ENCODE measurements at places on chromosomes 7 and 10.

DNA sequence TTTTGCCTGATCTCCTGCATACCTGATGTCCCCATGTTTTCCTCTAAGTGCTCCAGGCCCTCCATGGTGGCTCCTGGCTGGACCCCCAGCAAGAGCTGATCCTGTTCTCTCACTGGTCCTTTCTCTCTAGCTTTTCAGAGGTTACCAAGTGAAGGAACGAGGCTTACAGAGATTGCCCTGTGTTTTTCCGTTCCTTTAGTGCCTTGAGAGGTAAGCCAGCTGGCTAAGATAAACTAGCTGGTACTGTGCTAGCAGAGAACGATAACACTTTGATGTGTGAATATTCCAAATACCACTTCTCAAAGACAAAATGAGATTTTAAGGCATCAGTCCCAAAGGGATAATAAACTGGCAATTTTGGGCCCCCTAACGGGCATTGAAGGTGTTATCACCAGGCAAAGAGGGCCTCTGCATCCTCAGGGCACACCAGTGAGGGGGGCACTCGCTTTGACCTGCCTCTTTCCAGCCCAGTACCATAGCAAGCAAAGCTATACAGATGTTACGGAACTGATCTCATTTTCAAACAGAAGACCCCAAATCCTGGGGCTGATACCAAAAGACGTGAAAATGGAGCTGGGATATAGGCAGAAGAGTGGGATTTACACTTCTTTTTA lies 8.4 kb upstream of the CCNY start:
- DNase-seq: no peak

DNA sequence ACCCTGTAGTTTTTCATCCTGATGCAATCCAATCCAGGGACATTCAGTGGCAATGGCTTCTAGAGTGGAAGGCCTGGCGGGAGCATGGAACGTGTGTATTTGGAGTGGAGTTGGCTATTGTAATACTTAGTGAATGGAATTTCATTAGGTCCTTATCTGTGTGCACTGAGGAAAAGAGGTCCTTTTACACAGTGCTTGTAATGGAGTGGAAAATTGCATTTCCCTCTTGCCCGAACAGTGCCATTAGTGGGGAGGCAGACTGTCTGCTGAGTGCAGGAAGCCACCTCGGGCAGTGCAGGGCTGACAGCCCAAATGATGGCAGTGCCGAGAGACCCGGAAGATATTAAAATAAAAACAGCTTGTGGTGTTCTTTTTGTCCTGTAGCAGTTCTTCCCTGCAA lies 786.6 kb downstream of the LRMDA start:
- DNase-seq: no peak

- no peak for DNase-seq
These were observed 146.1 kb downstream of the VPS50 start for GRCh38 chr7:93378131-93378760.

DNA sequence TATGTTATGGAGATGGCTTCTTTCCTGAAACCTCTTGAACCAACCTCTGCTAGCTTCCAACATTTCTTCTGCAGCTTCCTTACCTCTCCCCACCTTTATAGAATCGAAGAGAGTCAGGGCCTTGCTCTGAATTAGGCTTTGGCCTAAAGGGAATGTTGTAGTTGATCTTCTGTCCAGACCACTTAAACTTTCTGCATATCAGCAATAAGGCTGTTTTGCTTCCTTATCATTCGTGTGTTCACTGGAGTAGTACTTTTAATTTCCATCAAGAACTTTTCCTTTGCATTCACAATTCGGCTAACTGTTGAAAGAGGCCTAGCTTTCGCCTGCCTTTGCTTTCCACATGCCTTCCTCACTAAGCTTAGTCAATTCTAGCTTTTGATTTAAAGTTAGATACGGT lies 48.0 kb downstream of the KLHDC10 start:
- DNase-seq: no peak

DNA sequence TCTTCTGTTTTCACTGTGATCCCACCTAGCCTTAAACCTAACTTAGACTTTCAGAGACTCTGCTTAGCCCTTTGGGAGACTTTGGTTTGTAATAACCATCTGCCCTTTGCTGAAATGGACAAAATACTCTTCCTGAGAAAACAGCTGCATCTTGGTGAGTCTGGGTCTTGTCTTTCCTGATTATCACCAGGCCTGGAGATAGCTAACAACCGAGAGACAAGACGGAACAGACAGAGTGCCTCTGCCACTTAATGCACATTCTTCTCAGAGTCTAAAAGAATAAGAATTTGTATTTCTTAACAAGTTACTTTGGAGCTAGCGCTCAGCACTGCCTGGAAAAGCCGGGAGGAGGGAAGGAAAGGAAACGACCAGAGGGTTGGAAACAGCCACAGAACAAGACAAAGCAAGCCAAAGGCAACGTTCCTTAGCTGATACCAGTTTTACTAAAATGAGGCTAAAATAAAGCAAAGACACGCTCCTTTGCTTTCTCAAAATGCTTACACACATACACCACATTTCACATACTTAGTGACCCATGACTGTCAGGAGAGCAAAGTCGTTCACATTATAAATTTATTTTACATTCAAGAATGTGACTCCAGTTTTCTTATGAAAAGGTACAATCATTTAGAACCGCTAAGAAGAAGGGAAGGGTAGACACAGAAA lies 70.3 kb upstream of the DGKI start:
- DNase-seq: no peak

- DNase-seq: no peak
These were observed 674.2 kb upstream of the NRP1 start for GRCh38 chr10:34008656-34009055.

GRCh38 chr7:155262031-155262430 lies 35.6 kb upstream of the INSIG1 start:
- DNase-seq: no peak

GRCh38 chr7:81441750-81442149 lies 328.1 kb downstream of the HGF start:
- DNase-seq: no peak

DNA sequence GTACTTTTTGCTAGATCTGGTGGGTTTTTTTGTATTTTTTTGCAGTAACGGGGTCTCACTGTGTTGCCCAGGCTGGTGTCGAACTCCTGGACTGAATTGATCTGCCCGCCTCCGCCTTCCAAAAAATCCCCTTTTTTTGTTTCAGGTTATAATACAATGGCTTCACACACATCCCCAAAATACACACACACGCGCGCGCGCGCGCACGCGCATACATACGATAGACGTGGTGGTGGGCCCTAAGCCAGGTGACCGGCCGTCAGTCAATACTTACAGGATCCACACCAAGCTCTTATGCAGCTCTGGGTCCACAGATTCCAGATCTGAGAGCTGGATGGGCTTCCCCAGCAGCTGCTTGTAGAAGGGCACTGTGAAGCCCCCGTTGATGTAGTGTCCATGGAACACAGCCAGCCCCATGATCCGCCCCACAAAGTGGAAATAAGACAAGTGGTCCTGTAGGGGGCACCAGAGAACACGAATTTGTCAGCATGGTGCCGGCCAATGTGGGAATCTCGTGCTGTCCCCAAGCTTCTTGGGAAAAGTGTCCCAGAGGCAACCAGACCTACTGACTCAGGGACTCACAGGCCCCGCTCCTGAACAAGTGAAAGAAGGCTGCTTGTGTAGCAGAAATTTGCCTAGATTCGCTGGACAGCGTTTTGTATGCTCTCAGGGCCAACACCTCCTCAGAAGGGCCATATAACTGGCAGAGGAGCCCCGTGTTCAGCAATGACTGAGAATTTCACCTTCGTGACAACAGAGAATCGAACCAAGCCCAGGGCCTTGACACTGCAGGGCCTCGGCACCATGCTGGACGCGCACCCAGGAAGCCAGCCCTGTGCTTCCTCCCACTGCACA lies 103.6 kb downstream of the SMURF1 start:
- DNase-seq: no peak

GRCh38 chr10:87860156-87860795 lies 3.1 kb downstream of the KLLN start:
- DNase-seq: no peak

DNA sequence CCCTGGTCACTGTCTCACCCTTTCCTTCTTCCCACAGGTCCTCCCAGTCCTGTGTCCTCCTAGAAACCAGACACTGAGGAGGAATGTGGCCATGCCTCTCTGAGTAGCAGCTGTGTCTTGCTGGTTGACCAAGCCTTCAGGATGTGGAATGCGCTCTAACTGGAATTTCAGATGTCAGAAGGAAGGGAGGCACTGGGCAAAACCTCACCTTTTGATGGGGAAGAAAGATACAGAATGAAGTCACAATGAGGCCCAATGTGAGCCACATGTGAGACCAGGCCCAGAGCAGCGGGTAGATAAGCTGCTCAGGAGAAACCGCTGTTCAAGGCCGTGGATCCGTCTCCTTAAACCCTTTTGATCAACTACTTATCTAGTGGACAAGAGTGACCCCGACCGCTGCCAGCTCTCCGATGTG lies 54.8 kb upstream of the ECHDC3 start:
- no peak for DNase-seq

DNA sequence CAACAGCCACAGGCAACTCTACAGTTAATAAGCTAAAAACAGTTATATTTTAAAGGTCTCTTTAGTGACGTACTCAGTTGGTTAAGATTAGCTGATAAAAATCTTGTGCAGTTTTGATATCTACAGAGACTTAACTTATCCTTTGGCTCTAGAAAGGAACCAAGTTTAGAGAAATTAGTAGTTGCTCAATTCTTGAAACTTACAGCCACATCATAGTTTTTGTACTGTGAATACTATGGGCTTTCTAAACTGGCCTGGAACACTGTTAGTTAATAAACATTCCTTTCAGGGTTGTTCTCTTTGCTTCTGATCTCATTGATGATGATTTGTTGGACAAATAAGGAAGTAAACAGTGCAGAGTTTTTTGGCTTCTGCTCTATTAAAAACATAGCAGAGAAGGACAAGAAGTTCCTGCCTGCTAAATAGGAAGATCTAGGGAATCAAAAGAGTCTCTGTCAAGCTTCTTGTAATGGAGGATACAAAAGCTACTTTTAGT lies 73.1 kb downstream of the MKLN1 start:
- DNase-seq: no peak

DNA sequence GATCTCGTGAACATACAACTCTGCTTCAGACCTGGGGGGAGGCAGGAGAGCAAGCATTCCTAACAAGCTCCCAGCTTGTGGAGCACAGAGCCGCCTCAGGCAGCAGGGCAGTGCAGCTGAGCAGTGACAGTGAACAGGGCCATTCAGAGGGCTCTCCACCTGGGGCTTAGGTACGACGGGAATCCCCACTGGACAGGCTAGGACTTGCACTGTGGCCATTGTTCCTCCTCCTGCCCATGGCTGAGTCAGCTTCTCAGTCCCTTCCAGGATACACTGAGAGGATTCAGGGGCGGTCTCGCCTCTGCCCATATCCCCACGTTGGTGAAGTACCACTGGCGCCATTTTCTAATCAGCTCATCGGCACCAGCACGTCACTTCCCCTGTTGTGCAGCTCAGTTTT lies 71.1 kb downstream of the FIGNL1 start:
- no peak for DNase-seq

DNA sequence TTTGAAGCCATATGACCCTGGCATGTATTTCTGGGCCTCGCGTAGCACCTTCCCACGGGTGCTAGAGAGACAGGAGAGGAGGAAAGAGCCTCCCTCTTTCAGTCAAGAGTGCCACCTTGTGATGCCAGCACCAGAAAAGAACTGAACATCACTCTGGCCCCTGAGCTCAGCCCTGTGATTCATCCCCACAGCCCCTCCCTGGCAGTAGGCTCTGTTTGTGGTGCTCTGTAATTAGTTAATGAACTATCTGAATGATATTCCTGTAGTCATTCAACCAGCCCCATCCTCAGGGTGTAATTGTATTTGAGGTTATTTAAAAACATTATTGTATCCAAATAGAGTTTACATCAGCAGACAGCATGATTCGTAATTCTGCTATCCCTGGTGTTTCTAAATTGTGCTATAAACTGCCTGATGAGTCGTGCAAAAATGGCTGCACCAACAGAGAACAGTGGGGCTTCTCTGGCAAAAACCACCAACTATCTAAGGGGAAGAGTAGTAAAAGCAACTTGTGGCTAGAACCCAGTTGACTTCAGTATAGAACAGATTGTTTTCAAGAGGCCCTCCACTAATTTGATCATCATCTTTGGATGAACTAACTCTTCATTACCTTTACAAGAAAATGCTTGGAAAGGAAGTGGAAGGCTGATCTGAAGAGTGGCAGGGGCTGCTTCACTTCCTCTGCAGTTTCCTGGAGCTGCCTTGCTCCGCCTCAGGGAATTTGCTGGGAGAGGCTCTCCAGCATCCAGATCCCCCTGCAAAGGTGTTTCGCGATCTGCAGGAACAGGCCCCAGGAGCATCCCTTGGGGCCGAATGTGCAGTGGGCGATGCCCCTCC lies 23.7 kb upstream of the TIAL1 start:
- no peak for DNase-seq

GRCh38 chr7:77954773-77955555 lies 156.4 kb downstream of the PHTF2 start:
- no peak for DNase-seq

GRCh38 chr10:102815790-102816549 lies 21.2 kb downstream of the CYP17A1 start:
- DNase-seq: no peak

GRCh38 chr7:151137076-151137675 lies 30.3 kb downstream of the GBX1 start:
- no peak for DNase-seq

DNA sequence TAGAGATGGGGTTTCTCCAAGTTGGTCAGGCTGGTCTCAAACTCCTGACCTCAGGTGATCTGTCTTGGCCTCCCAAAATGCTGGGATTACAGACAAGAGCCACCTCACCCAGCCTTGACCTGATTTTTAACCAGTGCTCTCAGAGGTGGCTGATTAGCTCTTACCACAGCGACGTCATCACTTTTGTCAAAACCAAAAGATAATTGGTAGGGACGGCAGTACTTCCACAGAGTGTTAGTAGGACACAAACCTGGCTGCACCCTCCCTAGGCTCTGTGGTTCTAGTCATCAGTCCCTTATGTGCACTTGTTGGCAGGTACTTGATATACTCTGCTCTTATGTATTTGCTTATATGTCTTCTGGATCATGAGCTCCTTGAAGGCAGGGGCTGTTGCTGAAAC lies 74.0 kb downstream of the GPR141 start:
- no peak for DNase-seq

GRCh38 chr7:16816824-16817223 lies 12.0 kb upstream of the AGR2 start:
- DNase-seq: no peak

DNA sequence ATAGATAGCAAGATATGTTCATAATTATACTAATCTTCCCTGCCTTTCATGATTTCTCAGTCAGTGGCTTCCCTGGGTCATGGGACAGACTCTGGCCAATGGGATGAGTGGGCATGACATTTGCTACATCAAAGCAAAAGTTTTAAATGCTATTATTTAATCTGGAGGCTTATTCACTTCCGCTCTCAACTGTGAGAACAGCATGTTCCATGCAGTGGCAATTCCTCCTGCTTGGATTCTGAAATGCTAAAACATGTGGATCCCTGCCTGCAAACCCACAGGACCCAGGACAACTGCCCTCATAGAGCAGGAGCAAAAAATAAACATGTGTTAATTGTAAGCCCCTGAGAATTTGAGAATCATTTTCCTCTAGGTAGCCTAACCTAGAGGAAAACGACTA lies 1412.4 kb upstream of the CELF2 start:
- DNase-seq: no peak

- no peak for DNase-seq
These were observed 72.6 kb downstream of the ST7 start for GRCh38 chr7:117025891-117026290.
